ENCODE measurements at places on chromosomes 12 and 14.

DNA sequence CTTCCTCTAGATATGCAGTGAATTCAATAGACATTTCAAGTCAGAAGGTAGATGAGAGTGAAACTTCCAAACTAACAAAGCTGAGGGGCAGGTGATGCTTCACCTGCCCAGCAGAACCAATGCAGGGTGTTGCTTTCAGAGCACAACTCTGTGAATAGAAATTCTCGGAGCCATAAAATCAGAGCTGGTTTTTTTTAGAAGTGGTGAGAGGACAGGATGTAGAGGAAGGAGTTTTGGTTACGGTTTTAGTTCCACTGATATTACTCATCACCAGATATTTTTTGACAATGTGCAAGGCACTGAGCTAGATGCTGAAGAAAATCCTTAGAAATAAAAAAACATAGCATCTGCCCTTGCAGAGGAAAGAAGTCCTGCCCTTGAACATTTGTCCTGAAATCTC, 62.2 kb downstream of the BMP4 start:
- DNase-seq: no peak

DNA sequence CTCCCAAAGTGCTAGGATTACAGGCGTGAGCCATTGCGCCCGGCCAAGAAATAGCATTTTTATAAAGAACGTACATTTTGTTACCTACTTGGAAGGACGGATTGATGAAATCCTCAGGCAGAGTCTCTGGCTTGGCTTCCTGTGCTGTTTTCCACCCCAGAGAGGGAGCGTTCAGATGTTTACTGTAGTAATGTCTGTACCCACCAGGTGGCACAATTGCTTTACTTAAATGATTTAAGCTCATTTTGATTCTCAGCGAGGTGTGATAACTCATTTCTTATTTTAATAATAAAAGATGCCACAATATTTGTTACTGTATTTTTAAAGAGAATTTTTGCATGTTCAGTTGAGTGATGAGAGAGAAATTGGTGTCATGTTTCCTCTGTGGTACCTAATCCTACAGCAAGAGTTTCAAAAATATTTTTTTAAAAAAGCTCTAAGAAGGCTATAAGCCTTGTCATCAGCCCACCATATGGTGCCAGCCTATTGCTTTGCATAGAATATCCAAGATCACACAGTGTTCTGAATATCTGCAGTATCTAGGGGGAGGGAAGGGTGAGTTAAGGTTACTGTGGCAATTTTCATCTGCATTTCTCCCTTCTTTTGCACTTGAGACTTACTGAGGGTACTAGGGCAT, 82.6 kb upstream of the TRAF3 start:
- DNase-seq: peak; percentile 24

- DNase-seq: no peak
Observed at GRCh38 chr12:118645219-118645618, 268.9 kb downstream of the SUDS3 start.

- no peak for DNase-seq
Observed at GRCh38 chr14:37553935-37554550, 41.0 kb downstream of the FOXA1 start.

DNA sequence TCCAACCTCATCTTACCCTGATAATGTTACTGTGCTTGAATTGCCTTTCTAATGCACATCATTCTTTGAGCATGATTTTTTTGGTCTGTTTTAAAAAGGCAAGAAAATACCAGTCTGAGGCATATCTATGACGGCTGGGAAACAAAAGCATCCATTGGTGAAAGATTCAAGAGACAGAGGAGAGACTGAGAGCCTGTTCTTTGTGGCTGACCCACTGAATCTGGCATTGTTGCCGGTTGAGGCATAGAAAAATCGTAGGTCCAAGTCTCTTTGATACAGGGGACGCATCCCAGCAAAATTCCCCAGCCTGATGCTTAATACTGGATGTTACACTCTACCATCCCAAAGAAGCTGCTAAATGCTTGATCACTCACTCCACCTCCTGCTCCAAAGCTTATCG, 2.9 kb upstream of the KLHL42 start:
- no peak for DNase-seq

- no peak for DNase-seq
Observed at GRCh38 chr14:85239791-85240190, 290.2 kb upstream of the FLRT2 start.

GRCh38 chr12:92845329-92845728, 83.8 kb downstream of the EEA1 start:
- DNase-seq: no peak

DNA sequence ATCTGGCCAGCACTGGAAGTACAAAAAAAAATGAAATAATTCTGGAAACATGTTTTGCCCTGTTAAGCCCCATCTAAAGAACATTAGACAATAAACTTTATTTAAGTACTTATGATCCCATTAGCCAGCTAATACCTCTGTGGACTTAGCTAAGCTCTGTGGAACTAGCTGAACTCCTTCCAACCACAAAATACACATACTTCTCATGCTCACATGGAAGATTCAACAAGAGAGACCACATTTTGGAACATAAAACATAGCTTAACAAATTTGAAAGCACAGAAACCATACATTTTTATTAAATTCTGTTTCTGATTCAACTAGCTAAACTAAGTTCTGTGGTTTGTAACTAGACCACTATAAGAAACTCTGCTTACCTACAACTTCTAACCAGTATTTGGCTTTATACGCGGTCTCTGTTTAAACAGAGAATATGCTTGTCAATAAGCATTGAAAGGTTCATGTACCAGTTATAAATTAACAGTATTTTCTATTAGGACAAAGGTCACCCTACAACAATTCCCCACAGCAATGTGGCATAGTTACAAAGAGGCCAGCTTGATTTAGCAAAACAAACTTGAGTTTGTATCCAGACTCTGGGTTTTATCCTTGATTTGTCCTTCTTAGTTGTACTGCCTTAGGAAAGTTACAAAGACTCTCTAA, 300.1 kb downstream of the C12orf50 start:
- DNase-seq: no peak

DNA sequence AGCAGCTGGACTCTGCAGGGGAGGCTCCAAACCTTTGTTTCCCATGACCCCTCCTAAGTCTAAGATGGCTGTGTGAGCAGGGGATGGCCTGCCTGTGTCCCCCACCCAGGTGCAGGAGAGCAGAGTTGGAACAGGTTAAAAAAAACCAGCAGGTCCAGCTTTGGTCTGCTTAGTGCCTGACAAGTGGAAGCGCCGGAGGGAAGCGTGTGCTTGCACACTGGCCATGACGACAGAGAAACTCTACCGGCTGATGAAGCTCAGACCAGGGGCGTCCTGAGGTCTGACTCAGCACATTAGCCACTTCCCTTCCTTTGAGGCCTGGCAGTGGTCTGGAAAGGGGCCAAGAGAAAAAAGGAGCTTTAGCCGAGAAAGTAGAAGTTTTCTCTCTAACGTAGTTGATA, 280.1 kb downstream of the VRK1 start:
- DNase-seq: no peak

- no peak for DNase-seq
Observed at GRCh38 chr12:106387848-106388377, 30.4 kb downstream of the POLR3B start.

- DNase-seq: no peak
Observed at GRCh38 chr12:121578230-121579189, 2.3 kb downstream of the KDM2B start.

DNA sequence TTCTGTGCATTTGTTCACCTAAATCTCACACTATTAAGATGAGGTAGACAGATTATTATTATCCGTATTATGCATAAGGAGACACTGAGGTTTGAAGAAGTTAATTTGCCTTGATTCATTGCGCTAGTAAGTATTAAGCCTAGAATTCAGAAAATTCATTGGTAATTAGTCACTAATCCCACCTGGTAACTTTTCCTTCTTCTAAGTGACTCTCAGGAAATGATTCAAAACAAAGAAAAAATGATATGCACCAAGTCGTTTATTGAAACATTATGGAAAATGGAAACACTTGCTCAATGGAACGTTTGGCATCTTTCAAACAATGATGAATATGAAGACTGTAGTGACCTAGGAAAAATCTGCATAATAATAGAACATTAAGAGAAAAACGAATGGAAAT, 15.2 kb downstream of the RFX4 start:
- no peak for DNase-seq

- no peak for DNase-seq
Observed at GRCh38 chr14:20485900-20486299, 16.7 kb downstream of the PNP start.

GRCh38 chr14:77133720-77134338, 7.8 kb downstream of the ZDHHC22 start:
- DNase-seq: peak; percentile 27

DNA sequence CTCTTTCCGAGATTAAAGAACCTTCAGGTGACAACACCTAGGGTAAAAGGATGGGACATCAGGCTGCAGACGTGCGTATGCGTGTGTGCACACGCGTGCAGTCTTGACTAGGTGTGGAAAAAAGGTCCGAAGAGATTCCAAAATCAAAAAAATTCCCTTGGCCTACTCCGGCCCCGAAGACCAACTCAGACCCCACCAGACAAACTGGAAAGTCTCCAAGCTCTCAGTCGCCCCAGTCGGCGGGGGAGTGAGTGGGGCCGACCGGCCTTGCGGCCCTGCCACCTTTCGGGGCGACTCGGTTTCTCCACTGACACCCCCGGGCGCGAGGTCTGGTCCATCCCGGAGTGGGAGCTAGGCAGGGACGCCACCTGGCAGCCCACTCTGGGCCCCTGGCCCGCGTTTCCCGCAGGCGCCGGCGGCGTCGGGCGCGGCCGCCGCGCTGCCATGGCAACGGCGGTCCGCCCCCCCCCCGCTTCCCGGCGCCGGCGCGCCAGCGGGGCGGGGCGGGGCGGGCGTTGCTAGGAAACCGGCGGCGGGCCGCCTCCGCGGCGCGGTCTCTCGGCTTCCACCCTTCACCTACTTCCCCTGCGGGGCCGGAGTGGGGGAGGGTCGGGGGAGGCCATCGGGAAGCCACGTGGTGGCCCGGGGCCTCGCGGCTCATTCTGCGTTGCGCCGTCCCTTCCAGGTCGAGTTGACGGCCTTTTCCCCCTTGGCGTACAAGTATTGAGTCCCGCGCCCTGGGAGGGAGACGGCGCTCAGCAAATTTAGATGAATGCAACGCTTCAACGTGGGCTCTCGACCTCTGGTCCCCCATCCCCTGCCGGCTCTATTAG, 253.1 kb downstream of the EFCAB11 start:
- peak; percentile 72 for DNase-seq

DNA sequence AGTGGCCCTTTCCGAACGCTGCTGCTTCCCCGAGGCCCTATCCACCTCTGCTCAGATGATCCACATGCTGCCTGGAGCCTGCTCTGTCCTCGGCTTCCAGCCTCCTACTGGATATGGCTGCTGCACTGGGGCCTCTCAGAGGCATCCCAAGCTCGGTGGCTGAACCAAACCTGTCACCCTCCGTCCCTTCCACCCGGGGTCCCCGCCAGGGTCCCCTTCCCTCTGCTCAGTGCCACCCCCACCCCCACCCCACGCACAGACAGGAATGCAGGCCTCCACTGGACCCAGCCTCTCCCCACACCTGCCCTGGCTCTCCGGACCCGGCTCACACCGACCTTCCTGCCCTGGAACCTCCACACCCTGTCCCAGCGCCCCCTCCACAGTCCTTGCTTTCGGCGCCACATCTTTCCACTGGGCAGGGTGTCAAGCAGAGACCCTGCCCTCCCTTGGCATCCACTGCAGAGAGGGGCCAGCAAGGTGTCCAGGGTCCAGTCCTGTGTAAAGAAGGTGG, 6.1 kb downstream of the CEP170B start:
- DNase-seq: no peak

DNA sequence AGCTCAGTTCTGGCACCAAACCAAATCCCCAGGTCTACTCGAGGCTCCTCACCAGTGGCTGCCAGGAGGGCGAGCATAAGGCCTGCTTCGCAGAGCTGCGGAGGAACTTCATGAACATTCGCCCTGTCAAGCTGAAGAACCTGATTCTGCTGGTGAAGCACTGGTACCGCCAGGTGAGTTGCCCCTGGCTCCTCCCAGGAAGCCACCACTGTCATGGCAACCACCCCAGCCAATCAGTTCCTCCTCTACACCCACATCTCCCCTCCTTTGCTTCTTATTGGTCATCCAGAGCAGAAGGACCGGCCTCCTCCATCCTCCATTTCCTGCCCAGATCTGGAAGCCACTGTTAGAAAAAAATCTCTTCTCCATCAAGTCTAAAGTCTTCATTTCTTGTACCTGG, 17.2 kb upstream of the OAS2 start:
- DNase-seq: no peak

DNA sequence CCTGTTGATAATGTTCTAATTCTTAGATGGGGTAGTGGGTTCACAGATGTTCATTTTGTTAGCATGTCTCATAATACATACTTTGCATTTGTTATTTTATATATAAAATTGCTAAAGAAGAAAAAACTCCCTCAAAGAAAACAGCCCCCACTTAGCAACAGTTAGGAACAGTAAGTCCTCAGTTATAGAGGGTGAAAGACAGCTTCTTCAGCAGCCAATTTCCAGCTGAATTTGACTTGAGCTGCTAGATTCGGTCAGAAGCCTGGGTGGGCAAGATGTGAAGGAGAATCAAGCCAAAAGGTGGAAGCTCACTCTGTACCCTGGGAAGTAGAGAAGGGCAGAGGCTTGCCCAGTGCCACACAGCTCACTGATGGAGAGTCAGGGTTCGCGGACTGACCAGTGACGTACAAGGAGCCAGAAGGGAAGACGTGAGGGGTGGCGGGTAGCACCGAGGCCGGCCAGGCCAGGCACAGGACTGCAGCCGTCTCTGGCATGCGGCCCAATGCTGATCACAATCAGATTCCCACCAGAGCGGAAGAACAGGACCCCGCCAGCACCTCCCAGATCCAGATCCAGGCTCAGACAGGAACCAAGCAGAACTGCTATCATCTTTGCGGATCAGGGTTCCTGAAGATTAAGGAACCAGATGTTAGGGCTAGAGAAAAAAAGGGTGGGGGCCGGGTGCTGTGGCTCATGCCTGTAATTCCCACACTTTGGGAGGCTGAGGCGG, 30.4 kb upstream of the VWF start:
- DNase-seq: no peak

GRCh38 chr12:64522807-64523206, 70.9 kb downstream of the TBK1 start:
- no peak for DNase-seq

- DNase-seq: no peak
Observed at GRCh38 chr12:79098530-79098929, 234.0 kb downstream of the SYT1 start.

DNA sequence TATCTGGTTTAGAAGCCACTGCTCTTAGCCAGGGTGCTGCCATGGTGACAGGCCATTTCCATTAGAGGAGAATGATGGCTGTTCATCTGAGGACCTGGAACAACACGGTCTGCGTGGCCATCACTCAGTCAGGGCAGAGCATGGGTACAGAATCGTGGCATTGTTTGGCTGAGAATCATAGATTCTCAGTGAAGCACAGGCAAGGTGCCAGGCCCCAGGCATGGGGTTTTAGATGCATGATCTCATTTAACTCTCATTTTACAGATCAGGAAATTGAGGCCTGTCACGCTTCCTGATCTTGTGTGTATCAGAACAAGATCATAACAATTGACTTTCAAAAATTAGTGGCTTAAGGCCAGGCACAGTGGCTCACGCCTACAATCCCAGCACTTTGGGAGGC, 26.8 kb upstream of the IRF2BPL start:
- DNase-seq: no peak

- DNase-seq: no peak
Observed at GRCh38 chr12:132152411-132152821, 8.2 kb downstream of the NOC4L start.

- no peak for DNase-seq
Observed at GRCh38 chr12:57591782-57592325, 862 bp downstream of the PIP4K2C start.

- DNase-seq: no peak
Observed at GRCh38 chr12:51393676-51394545, 2.7 kb upstream of the GALNT6 start.
